ENCODE measurements at places on chromosomes 11 and 22. TPM values are rescaled to one million over a fixed set of nuclear protein-coding genes. Genes with fewer than 3 reads are reported as not detected.

SCN3B gene
- not detected for total RNA-seq

DNA sequence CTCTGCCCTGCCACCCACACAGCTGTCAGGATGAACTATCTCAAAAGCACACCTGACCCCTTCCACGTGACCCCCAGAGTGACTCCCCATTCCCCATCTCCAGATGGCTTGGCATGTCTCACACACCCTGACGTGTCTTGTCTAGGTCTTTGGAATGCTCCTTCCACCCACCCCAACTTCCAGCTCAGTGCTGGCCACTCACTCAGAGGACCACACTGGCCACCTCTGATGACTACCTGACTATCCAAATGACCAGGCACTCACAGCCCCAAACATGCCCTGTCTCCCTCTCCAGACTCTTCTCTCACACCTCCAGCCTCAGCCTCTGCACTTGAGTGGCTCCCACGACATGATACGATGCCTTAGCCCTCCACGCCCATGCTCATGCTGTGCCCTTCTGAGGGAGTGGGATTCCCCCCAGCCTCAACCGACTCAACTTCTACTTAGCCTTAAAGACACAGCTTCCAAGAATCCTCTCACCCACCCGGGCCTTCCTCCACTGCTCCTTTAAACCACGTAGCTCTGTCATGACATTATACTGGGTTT is 259.4 kb downstream of the BUD13 start:
- DNase-seq = no peak
- no peaks in the 10 kb centered on the region for H3K27me3 ChIP-seq
- H3K36me3 ChIP-seq = no peaks in the 10 kb centered on the region
- H3K4me1 ChIP-seq = no peaks in the 10 kb centered on the region
- H3K4me3 ChIP-seq = no peak overlapping the region
- H3K27ac ChIP-seq = no peak overlapping the region

- peaks cover 27% of the 10 kb centered on the region for H3K36me3 ChIP-seq
- peak; percentile 14 for DNase-seq
- H3K27me3 ChIP-seq = no peaks in the 10 kb centered on the region
- peak overlapping the region; percentile 96 for H3K4me3 ChIP-seq
- peaks cover 25% of the 10 kb centered on the region for H3K4me1 ChIP-seq
- H3K27ac ChIP-seq = peak overlapping the region; percentile 94
These were observed 540 bp downstream of the MEN1 start for GRCh38 chr11:64809781-64810241.

- H3K27ac ChIP-seq = no peak overlapping the region
- H3K27me3 ChIP-seq = no peaks in the 10 kb centered on the region
- no peak for DNase-seq
- no peak overlapping the region for H3K4me3 ChIP-seq
- H3K36me3 ChIP-seq = no peaks in the 10 kb centered on the region
These were observed 72.8 kb downstream of the PARVA start for GRCh38 chr11:12449961-12450715.

DNA sequence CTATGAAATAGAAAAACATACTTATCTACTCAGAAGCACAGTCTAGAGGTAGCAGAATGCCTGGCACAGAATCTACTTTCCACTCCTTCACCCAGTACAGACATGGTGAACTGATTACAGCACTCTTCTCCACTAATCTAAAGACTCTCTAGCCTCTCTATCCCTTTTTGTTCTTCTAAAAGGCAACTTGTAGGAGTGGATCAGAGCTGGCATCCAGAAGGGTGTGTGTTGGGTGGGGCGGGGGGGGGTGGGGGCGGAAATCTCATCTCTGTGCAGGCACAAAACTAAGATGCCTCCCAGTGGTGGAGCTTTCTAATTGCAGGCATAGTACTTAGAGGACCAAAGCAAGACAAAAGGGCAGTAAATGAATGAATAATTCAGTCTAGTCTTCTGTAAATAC is 11.5 kb upstream of the EMID1 start:
- peaks cover 2% of the 10 kb centered on the region for H3K27me3 ChIP-seq
- H3K4me3 ChIP-seq = no peak overlapping the region
- no peaks in the 10 kb centered on the region for H3K4me1 ChIP-seq
- no peak for DNase-seq

DNA sequence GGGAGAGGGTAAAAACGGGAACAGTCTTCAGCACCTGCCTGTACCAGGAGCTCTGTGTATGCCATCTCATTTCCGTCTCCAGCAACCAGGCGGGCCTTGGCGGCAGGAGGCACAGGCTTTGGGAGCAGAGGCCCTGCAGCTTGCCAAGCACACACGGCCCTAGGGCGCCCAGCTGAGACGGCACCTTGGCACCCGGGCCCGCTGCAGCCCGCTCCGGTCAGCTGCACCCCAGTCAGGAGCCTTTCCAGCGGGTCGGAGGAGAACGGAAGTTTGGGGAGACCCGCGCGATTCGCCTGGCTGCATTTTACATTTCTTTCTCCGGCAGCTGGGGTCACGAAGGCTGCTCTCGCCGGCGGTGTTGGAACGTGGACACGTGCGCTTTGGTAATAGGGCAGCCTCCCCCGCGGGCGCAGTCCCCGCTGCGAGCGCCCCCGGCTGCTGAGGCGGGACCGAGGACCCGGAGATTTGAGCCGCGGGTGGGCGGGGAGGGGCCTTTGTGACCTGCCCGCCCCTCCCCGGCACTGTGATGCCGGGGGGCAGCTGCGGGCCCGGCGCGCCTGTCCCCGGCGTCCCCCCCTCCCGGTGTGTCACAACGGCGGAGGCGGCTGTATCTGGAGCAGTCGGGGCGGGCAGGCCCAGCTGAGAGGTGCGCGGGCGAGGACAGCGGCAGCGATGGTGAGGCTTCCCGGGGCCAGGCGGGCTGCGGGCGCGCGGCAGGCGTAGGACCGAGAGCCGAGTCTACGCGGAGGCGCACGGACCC is at the start of gene TUBA8:
Gene TUBA8 (plus strand): TSS at position 616 of the 760 bp plus-strand sequence. CDS start 57 bp downstream, at position 673.
- H3K27ac ChIP-seq = no peak within 1 kb of the TSS
- peak within 1 kb of the TSS; percentile 61 for H3K4me3 ChIP-seq
- DNase-seq = peak; percentile 20
- H3K27me3 ChIP-seq = peaks cover 37% of the 10 kb centered on the region

DNA sequence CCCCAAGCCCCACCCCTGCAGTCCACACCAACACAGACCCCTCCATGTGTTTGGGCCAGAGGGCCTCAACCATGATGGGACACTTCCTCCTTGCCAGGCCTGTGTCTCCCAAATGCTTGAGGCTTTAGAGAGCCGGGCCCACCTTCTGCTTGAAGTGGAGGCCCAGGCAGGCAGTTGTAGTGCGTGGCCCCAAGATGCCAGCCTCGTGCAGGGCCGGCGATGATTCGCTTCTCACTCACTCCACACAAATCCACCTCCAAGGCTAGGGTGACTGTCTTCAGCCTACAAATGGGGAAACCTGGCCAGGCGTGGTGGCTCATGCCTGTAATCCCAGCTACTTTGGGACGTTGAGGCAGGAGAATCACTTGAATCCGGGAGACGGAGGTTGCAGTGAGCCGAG is 5.7 kb downstream of the PRR5 start:
- no peaks in the 10 kb centered on the region for H3K36me3 ChIP-seq
- peaks cover 14% of the 10 kb centered on the region for H3K4me1 ChIP-seq

DNA sequence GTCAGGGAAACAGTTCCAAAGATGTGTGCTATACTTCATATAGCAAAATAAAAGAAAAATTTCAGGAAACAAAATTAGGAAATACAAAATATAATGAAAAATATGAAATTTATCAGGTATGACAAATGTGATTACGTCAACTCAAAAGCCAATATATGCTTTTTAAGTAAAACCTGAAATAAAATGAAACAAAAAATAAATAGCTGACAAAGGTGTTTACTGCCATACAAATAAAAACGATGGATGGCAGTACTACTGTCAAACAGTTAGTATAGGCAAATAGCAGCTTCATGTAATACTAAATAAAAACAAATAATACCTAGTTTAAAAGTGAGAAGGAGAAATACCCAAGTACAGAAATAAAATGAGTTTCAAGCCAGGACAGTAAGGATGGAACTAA is 13.7 kb downstream of the CEP57 start:
- no peak overlapping the region for H3K27ac ChIP-seq
- no peaks in the 10 kb centered on the region for H3K27me3 ChIP-seq
- H3K36me3 ChIP-seq = peaks cover 63% of the 10 kb centered on the region
- no peak overlapping the region for H3K4me3 ChIP-seq

DNA sequence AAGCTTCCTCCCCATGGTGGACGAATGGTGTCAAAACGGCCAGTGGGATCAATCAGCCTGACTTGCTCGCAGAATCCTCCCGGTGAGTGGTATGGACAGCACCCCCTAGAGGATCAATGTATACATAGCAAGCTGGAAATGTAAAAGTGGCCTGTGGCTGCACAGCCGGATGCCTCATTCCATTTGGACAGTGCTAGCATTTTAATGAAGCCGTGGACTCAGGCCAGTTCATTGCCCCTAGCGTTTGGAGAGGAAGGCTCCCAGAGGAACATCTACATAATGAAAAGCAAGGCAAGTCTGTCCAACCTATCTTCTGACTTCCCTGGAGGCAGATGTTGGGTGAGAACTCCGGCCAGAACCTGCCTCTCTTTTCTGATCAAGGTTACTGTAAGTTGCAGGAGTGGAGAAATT is 942.3 kb downstream of the NTM start:
- DNase-seq = no peak
- H3K4me3 ChIP-seq = no peak overlapping the region
- no peak overlapping the region for H3K27ac ChIP-seq
- no peaks in the 10 kb centered on the region for H3K4me1 ChIP-seq

DNA sequence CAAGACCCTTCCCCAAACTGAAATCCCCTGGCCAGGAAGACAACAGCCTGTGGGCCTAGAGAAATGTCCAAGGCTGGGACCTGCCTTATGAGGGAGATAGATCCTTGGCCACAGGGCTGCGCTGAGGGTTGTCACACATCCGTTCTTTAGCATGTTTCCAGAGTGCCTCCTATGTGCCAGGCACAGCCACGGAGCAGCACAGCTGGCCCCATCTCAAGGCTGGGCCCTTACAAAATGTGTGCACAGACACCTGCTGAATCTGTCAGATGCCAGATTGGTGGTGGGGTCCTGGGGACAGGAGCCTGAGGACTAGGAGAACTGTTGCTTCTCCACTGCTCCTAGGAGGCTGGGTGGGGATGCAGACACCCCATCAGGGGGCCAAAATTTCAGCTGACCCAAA is 11.2 kb downstream of the GRIK4 start:
- no peak for DNase-seq
- H3K4me1 ChIP-seq = no peaks in the 10 kb centered on the region
- no peaks in the 10 kb centered on the region for H3K36me3 ChIP-seq
- peaks cover 2% of the 10 kb centered on the region for H3K27me3 ChIP-seq
- no peak overlapping the region for H3K27ac ChIP-seq
- no peak overlapping the region for H3K4me3 ChIP-seq

DNA sequence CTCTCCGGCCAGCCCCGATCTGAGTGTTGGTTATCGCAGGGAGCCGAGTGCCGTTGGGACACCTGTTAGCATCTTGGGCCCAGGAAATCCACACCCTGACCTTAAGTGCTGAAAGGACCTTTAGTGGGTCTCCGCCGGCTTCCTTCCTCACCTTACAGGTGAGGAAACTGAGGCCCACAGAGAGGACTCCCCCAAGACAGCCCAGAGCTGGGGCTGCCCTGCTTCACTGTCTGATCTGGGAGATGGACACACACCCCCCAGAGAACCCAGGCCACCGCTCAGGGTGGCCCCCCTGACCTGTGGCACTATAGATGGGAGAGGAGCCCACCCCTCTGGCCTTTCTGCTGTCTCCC is 73.6 kb downstream of the FBLN1 start:
- no peaks in the 10 kb centered on the region for H3K27me3 ChIP-seq
- no peaks in the 10 kb centered on the region for H3K36me3 ChIP-seq
- no peak overlapping the region for H3K4me3 ChIP-seq
- no peaks in the 10 kb centered on the region for H3K4me1 ChIP-seq
- DNase-seq = no peak
- no peak overlapping the region for H3K27ac ChIP-seq

DNA sequence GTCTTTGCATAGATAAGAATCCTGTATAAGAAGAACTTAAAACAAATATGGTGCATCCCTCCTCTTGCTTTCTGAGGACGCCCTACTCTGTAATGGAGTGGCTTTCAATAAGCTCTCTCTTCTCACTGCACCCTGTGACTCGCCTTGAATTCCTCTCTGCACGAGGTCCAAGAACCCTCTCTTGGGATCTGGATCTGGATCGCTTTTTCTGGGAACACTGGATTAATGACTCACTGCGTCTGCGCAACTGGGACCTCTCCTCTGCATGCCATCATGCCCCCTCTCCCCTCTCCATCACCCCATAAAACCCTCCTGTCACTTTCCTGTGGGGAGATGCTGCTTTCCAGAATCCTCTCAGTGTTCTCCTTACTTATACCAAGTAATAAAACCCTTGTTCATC is 15.1 kb upstream of the CABP2 start:
- H3K4me3 ChIP-seq = no peak overlapping the region
- H3K4me1 ChIP-seq = no peaks in the 10 kb centered on the region
- H3K27me3 ChIP-seq = peaks cover 3% of the 10 kb centered on the region
- peaks cover 4% of the 10 kb centered on the region for H3K36me3 ChIP-seq

SPI1 gene
- not detected for total RNA-seq

- H3K27me3 ChIP-seq = no peaks in the 10 kb centered on the region
- H3K4me1 ChIP-seq = no peaks in the 10 kb centered on the region
- no peaks in the 10 kb centered on the region for H3K36me3 ChIP-seq
- no peak overlapping the region for H3K27ac ChIP-seq
- DNase-seq = no peak
These were observed 946.2 kb downstream of the BRD1 start for GRCh38 chr22:48881326-48881980.

ANKK1 gene
- 0.15 TPM for total RNA-seq

PRODH gene
- total RNA-seq = 0.06 TPM
